Right ventricle myocardium inferior (tissue), 1 donor: ENCODE measurements at places on chromosomes 7 and 10.

GRCh38 chr7:85897967-85898366 is 711.1 kb upstream of the SEMA3D start:
- no peak for DNase-seq

GRCh38 chr7:5234852-5235831 is 45.1 kb downstream of the WIPI2 start:
- DNase-seq = no peak

- DNase-seq = no peak
Observed at GRCh38 chr10:87826653-87827052, 8.6 kb upstream of the ATAD1 start.

- no peak for DNase-seq
Observed at GRCh38 chr10:58897236-58897635, 279.2 kb upstream of the PHYHIPL start.

GRCh38 chr10:30114401-30114800 is 55.0 kb upstream of the JCAD start:
- DNase-seq = no peak

GRCh38 chr7:86904949-86905834 is 154.3 kb downstream of the ELAPOR2 start:
- no peak for DNase-seq

GRCh38 chr10:133614830-133615580 is 11.6 kb downstream of the FRG2B start:
- DNase-seq = no peak

GRCh38 chr10:131979821-131980270 is 1.9 kb downstream of the BNIP3 start:
- peak; percentile 74 for DNase-seq

GRCh38 chr10:22381262-22381661 is 36.0 kb downstream of the SPAG6 start:
- no peak for DNase-seq

DNA sequence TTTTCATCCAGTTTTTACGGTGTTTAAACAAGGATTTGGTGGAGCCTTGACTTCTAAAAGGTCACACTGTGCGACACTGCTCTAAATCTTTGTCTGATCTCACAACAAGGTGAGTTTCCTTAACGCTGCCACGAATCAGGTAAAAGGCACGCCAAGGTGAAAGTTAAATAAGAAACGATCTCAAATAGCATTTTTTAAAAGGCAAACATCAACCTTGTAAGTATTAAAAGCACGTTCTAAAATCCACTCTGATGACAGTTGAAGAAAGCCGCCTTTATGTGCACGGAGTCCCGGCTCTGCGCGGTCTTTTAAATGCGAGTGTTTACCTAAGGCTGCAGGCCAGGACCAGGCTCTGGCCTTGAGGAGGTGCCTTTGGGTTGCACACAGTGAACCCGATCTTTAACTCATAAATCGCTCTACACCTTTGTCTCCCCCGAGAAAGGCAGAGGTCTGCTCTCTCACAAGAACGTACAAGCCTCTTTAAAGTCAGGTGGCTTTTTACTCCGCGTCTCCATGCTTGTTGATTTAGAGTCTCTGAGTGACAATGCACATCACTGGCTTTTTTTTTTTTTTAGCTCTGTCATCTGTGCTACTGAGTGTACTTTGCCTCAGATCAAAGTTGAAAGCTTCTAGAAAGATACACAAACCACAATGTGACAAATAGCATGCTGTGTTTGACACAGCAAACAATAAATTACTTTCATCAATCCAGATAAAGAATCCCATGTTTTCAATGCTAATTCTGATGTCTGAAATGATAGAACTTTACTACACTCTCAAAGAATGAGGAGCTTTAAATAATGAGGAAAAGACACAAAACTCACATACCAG is 25.9 kb upstream of the RNF32 start:
- no peak for DNase-seq

DNA sequence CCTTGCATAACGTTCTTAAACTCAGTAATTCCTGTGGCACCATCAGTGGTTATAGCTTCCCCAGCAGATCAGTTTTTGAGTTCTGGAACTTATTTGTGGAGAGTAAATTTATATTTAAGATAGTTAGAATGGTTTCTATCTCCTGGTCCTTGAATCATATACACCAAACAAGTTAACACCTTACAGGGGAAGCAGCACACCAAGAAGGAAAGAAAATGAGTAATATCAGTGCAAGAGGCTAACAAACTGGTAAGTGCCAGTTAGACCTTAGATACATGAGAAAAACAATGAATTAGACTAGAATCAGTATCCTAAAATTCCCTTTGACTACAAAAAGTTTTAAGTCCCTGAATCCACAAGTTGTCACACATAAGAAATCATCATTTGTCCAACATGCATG is 54.2 kb downstream of the ABI1 start:
- DNase-seq = no peak

DNA sequence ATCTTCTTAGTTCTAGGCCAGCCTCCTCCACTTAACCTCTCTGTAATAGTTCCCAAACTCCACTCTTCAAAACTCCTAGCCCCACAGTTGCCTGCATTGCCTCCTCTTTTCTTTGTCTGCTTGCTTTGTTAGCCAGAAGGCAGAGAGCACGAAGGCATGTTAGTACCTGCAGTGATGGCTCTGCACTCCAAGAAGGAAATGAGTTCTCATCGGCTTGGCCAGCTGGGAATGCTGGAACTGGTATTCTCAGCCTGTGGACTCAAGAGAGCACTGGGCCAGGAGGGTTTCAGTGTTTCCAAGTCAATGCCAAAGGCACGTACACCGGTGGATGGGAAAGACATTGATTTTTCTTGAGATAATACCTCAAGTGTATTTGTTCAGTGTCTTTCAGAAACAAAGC is 66.3 kb upstream of the HABP2 start:
- no peak for DNase-seq

- peak; percentile 43 for DNase-seq
Observed at GRCh38 chr7:28960071-28960840, 2.1 kb upstream of the TRIL start.

DNA sequence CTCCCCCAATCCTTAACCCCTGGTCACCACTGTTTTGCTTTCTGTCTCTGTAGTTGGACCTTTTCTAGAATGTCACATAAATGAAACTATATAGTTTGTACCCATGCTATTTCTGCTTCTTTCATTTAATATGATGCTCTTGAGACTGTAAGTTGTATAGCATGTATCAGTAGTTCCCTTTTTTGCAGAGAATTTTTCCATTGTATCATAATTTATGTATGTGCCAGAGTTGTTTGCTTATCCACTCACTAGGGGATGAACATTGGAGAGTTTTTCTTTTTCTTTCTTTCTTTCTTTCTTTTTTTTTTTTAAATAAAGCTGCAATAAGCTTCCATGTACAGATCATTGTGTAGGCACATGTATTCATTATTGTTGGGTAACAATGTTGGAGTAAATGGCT is 544.8 kb downstream of the CNTNAP2 start:
- DNase-seq = no peak

GRCh38 chr7:100825215-100825671 is 2.1 kb downstream of the EPHB4 start:
- DNase-seq = peak; percentile 48

DNA sequence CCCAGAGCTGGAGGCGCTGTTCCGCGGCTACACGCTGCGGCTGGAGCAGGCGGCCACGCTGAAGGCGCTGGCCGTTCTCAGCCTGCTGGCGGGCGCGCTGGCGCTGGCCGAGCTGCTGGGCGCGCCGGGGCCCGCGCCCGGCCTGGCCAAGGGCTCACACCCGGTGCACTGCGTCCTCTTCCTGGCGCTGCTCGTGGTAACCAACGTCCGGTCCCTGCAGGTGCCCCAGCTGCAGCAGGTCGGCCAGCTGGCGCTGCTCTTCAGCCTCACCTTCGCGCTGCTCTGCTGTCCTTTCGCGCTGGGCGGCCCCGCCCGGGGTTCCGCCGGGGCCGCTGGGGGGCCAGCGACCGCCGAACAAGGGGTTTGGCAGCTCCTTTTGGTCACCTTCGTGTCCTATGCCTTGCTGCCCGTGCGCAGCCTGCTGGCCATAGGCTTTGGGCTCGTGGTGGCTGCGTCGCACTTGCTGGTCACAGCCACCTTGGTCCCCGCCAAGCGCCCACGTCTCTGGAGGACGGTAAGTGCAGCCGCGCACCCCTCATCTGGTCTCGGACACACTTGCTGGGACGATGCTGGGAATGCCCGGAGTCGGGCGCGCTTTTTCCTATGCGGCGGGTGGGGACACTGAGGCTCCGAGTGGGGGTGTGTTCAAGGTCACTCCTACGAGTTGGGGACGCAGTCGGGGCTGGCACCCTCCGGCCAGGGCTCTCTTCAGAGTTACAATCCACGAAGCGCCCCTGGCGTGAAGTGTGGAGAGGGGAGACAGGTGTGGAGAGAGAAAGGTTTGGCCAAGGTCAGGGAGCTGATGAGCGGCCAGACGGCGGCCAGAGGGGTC is 717 bp downstream of the ADCY1 start:
- no peak for DNase-seq

DNA sequence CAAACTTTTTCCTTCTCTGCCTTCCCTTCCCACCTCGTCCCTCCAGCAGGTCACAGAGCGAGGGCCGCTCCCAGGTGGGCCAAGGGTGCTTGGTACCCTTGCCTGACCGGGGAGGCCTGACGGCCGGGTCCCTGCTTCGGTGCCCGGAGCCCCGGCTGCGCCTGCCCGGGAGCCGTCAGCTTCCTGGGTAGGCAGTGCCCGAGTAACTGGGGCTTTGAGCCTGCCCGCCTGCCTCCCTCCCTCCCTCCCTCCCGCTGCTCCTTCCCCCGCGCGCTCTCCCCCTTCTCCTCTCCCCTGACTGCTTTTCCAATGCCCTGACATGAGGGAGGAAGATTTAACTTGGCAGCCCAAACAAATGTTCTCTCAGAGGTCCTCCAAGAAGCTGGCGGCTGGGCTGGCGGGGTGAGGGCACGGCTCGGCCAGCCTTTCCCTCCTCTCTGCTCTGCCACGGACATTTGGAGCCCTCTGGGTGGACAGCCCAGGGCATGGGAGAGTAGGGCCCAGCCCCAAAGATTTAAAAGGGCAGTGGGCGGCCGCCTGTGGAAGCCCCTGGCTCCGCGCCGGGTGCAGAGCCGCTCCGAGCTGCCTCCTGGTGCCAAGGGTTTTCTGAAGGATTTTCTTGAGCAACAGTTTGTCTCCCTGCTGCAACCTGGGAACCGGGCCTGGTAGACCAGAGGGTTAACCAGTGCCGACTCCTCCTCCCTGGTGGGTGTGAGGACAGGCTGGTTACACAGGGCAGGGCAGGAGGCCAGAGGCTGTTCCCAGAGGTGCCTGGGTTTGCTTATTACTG is 2.0 kb downstream of the ZMIZ1 start:
- DNase-seq = peak; percentile 93

DNA sequence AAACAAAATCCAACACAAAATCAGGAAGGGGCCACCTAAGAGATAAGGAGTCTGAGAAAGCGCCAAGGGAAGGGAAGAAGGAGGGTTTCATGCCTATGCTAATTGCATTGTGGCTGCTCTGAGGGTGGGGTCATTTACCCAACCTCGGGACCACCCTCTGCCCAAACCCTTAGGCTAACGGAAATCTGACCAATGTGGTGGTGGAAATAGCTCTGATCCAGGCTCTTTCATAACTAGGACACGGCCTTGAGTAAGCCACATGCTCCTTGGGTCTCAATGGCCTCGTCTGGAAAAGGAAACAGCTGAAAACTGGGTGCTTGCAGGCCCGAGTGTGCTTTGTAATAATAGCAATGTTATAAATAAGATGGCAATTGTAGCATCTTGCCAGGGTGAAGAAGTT is 14.9 kb upstream of the SRGN start:
- no peak for DNase-seq

DNA sequence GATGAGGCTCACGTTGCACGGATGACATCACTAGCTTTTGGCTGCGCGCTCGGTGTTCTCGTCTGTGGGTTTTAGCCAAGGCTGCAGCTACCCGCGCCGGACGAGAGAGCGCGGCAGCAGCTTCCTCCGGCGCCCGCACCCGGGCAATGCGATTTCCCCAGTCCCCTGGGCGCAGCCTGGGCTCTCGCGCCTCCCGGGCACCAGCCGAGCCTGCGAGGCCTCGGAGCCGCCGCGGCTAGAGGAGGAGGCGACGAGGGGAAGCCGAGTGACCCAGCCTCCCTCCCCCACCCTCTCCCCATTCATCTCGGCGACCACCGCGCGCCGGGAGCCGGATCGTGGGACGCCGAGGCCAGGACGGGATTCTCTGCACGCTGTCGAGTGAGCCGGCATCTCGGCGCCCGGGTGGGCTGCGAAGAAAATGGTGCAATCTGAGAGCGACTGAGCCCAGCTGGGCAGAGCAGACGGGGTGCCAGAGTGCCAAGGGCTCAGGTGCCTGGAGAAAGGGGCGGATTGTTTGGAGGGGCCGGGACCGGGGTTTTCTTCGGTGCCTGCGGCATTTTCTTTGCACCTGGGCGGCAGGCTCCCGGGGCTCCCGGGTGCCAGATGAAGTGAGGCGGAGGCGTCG is 1.2 kb upstream of the TMEM178B start:
- DNase-seq = peak; percentile 73

DNA sequence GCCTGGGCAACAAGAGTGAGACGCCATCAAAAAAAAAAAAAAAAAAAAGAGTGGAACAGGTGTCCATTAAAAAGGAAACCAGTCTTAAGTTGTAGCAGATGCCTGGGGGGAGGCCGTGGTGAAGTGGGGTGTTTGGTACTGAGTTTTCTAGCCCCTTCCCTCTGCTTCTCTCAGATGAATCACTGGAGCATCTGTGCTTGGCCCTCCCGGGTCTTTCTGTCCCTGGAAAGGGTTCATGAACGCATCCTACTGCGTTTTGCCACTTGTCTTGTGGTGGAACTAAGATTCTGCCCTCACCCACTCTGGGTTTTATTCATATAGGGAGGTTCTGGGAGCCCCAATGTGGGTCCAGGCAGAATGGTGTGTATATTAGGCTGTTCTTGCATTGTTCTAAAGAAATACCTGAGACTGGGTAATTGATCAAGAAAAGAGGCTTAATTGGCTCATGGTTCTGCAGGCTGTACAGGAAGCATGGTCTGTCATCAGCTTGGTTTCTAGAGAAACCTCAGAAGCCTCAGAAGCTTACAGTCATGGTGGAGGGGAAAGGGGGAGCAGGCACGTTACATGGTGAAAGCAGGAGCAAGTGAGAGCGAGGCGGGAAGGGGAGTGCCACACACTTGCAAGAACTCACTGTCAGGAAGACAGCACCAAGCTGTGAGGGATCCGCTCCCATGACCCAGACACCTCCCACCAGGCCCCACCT is 63.5 kb downstream of the CAMK1D start:
- DNase-seq = no peak

GRCh38 chr7:51325908-51326307 is 9.3 kb upstream of the COBL start:
- no peak for DNase-seq

DNA sequence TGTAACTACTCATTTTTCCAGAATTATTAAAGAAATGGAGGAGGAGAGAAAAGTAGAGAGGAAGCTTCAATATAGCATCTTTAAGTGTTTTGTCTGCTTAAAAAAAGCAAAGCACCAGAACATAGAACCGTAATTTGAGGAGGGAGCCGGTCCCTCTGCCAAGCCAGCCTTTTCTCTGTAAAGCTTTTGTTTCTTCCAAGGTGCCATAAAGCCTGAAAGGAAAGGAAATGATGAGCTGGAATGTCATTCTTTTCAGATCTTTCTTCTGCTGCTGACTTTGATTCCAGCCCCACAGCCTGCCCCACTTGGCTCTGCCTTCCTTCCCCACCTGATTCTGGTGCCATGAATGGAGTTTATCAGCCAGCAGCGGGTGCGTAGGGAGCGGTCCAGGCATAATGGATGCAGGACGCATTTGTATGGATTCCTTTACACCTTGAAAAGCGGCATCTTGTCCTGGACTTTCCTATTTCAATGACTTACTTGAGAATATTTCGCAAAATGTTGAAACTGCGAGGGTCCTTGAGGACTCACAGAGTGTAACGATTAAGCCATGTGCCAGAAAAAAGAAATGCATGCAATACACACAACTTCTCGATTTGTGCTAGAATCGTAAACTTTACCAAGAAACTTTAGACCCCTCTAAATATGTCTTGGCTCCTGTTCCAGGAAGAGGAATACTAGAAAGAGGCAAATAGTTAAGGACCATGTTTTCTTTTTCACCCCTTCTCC is 569.5 kb upstream of the MGMT start:
- DNase-seq = no peak
